Tibial nerve (tissue), 4 donors: ENCODE measurements at places on chromosomes 4 and X. TPM values are rescaled to one million over a fixed set of nuclear protein-coding genes. Genes with fewer than 3 reads are reported as not detected.

SOWAHB gene
- total RNA-seq = not detected

SLITRK2 gene
- 4.6 TPM for total RNA-seq

MAGED1 gene
- 46.8 TPM for total RNA-seq

DNA sequence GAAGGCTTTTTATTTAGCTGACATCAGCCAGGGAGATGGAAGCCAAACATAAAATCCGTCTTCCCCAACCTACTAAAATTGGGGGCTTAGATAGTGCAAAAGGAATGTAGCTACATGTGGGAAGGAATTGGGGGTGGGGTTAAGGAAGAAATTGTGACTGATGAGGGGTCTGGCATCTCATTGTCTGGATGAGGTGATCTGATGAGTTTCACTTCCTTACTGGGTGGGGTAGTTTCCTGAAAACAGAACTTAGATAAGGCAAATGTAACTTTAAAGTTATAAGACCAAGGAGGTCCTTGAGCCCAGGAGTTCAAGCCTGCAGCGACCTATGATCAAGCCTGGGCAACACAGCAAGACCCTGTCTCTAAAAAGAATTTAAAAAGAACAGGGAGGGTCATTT lies 105.5 kb upstream of the NEIL3 start:
- no peak for DNase-seq
